ENCODE measurements at places on chromosomes 3 and 15. TPM values are rescaled to one million over a fixed set of nuclear protein-coding genes. Genes with fewer than 3 reads are reported as not detected.
A peak's percentile ranks its signal among the peaks of the same experiment; 100 is the strongest.

Gene PCOLCE2
- 2.2 TPM for total RNA-seq

Gene ANKUB1
- total RNA-seq = not detected

Gene CADPS
- total RNA-seq = 149 TPM

Gene SERPINI2
- total RNA-seq = 1.8 TPM

DNA sequence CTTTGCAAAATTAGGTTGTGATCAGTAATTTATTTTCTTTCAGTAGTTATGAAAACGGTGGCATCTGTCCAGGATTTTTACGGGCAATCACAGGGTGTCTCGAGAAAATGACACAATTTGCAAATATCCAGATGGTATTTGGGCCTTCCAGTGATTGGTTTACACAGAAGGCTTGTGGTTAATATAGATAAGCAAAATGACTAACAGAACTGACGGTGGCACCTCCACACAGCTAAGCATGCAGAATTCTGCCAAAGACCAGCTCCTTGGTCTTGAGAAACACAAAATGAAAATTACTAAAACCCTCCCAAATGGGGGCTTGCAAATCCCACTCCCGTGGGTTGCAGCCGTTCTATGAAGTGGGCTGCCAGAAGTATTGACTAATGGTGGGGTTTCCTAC lies 5.5 kb downstream of the ARHGEF3 start:
- H3K36me3 ChIP-seq = peaks cover 13% of the 10 kb centered on the region
- no peak overlapping the region for H3K4me3 ChIP-seq
- no peaks in the 10 kb centered on the region for H3K27me3 ChIP-seq

DNA sequence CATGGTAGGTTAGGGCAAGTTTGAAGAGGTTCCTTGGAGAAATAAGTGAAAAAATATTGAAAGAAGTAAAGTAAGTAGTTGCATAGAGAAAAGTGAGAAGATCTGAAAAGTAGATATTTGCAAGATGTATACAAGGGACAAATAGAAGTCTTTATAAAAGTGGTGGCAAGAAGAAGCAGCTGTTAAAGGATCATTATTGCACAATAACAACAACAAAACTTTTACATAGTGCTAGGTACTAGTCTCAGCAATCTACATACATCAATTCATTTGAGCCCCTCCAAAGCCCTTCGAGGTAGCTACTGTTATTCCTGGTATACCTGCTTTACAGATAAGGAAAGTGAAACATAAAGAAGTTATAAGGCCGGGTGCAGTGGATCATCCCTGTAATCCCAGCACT lies 239.6 kb downstream of the MEIS2 start:
- H3K36me3 ChIP-seq = peaks cover 1% of the 10 kb centered on the region
- peaks cover 5% of the 10 kb centered on the region for H3K4me1 ChIP-seq
- no peaks in the 10 kb centered on the region for H3K27me3 ChIP-seq
- no peak for DNase-seq
- no peak overlapping the region for H3K4me3 ChIP-seq

DNA sequence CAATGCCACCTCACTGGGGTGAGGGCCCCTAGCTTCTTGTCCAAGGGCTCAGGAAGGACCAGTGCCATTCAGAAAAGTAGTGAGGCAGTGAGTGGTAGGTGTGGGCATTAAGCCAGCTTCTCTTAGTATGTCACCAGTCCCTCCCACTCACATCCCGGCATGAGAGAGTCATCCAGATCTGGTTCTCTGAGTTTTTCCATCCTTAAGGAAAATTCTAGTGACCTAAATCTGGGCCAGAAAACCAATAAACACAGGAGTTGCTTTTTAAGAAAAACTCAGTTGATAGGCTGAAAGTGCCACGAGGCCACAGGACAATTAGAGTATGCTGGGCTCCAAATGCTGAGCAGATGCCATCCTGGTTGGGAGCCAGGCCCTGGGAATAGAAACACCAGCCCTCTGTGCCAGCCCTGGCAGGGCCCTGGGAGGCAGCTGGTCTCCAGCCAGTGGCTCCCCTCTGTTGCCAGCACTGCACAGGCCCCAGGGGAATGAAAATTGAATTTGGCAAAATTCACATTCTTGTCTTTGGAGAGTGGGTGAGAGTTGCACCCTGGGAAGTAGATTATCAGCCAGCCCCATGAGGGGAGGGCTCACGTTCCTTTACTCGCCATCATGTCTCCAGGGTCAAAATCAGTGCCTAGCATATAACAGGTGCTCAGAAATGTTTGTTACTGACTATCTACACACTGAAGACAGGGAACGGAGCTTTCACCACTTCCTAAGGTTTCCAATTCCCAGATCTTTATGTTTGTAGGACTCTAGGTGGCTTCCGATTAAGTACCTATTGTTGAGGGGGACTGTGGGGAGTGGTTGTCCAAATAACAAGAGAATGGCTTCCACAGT lies 52.8 kb downstream of the FAM43A start:
- peaks cover 4% of the 10 kb centered on the region for H3K4me1 ChIP-seq
- peaks cover 25% of the 10 kb centered on the region for H3K27me3 ChIP-seq
- no peak overlapping the region for H3K4me3 ChIP-seq
- H3K27ac ChIP-seq = no peak overlapping the region
- no peak for DNase-seq
- no peaks in the 10 kb centered on the region for H3K36me3 ChIP-seq

DNA sequence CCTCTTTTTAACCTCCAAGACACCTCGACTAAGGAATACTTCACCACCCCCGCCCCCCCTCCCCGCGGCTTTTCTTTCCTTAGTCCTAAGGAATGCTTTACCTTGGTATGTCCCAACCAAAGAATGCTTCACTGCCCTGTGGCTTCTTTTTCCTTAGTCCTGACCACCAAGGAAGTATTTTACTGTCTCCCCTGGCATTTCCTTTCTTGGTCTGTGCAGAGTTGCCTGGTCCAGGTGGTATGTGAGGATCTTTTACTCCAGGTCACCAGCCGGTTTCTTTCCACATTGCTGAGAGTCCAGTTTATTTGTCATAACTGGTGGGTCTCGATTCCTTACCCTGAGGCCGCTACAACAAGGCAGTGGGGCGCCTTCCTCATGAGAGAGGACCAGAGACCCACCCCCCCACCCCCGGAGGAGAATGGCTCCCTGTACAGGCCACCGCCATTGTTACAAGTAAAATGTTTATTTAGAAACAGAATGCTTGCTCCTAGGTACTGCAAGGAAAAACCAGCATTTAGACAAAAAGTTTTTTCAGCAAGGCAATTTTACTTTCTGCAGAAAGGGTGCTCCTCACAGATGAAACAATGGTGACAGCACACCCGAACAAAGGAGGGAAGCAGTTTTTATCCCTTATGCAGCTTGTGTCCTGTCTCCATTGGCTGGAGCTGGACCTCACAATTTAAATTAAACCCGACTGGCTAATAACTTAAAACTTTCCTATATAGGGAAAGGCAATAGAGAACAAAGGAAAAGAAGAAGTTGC lies 23.1 kb upstream of the MTHFS start:
- peaks cover 68% of the 10 kb centered on the region for H3K36me3 ChIP-seq
- no peak for DNase-seq
- no peak overlapping the region for H3K27ac ChIP-seq
- H3K4me1 ChIP-seq = peaks cover 7% of the 10 kb centered on the region
- H3K4me3 ChIP-seq = no peak overlapping the region
- no peaks in the 10 kb centered on the region for H3K27me3 ChIP-seq

GRCh38 chr3:37863949-37864822 lies 2.5 kb downstream of the CTDSPL start:
- peaks cover 31% of the 10 kb centered on the region for H3K4me1 ChIP-seq
- peak overlapping the region; percentile 97 for H3K27ac ChIP-seq
- H3K36me3 ChIP-seq = peaks cover 5% of the 10 kb centered on the region
- no peak for DNase-seq

DNA sequence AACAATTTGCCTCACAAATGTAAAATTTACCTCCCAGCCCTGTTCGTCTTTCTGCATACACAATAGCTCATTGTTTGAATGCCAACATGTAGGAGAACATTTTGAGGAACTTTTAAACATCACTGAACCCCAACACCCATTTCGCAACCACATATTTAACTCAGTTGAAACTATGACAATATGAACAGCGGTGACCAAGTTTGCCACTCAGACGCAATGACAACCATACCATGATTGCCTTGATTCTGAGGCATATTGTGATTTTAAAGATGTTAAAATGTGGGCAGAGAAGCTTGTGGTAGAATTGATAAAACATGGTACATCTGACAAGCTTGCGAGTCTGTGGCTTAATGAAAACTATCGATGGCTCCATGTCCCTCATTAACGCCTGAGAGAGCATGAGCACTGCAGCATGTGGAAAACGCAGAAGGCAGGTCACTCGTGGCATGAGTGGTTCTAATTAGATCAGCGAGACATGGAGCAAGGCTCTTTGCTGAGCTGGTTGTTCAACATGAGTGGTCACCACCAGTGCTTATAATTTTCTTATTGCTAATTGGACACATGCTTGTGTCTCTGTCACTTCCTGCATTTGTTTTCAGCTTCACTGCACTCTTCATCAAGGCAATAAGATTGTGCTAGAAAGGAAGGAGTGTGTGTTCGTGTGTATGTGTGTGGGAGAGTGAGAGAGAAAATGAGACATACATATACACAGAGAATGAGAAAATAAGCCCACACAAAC lies 116.8 kb downstream of the CHST2 start:
- H3K4me1 ChIP-seq = no peaks in the 10 kb centered on the region
- no peaks in the 10 kb centered on the region for H3K36me3 ChIP-seq
- no peak for DNase-seq

DNA sequence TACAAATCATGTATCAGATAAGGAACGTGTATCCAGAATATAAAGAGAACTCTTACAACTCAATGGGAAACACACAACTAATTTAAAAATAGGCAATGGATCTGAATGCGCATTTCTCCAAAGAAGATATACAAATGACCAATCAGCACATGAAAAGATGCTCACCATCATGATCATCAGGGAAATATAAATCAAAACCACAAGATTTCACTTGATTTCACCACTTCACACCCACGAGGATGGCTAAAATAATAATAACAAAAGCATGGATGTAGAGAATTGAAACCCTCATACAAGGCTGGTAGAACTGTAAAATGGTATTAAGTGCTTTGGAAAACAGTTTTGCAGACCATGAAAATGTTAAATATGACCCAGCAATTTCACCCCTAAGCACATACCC lies 26.7 kb upstream of the SLC12A8 start:
- no peak overlapping the region for H3K4me3 ChIP-seq
- H3K27ac ChIP-seq = no peak overlapping the region
- H3K27me3 ChIP-seq = no peaks in the 10 kb centered on the region
- H3K36me3 ChIP-seq = peaks cover 8% of the 10 kb centered on the region

Data from progenitor cell of endocrine pancreas (in vitro differentiated cells).